A673 (cell line): ENCODE measurements at places on chromosomes 4 and X.

DNA sequence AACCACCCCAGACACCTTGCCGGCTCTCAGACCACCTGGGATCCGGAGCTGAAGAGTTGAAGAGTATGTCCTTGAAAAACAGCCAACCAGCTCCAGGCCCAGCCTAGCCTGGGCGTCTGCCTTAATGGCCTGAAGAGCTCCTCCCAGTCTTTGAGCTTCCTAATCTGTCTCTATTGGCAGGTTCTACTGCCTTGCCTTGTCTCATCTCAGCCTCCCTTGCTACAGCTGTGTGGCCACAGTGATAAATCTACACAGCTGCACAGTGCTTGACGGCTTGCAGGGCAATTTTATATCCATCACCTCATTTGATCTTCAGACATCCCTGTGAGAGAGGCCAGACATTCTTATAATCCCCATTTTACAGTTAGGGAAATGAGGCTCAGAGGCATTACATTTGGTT lies 19.9 kb downstream of the AWAT2 start:
- DNase-seq, result peak; percentile 7

DNA sequence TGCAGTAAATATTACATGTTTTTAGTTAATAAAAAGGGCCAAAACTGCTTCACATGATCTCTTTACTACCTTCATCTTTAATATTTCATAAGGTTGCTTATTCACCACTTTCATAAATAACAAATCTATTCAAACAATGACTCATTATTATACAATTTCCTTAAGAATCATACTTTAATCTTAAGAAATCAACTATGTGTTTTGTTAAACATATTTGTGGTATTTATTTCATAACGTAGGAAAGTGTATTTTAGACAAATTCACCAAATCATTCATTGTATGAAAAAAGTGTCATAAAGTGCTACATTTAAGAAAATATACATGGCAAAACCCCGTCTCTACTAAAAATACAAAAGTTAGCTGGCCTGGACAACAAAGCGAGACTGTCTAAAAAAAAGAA lies 150.5 kb upstream of the RXFP1 start:
- DNase-seq, result no peak

GRCh38 chr4:6444582-6444981 lies 27.8 kb downstream of the PPP2R2C start:
- no peak for DNase-seq

- no peak for DNase-seq
Measured at GRCh38 chr4:55086578-55086977, 38.8 kb downstream of the KDR start.

GRCh38 chrX:2272337-2272736 lies 228.4 kb downstream of the DHRSX start:
- no peak for DNase-seq

DNA sequence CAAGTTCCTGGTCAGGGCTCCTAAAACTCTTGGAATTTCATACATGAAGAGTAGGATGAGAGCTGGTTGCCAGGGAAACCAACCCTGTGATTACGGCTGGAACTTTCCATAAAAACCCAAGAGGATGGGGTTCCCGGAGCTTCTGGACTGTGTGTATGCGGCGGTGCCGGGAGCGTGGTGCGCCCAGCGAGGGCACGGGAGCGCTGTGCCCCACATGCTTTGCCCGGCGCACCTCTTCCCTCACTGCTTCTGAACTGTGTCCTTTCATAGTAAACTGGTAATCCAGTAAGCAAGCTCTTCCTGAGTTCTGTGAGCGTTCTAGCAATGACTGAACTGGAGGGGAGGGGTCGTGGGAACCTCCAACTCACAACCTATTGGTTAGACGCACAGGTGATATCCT lies 152.6 kb downstream of the AFAP1 start:
- no peak for DNase-seq

DNA sequence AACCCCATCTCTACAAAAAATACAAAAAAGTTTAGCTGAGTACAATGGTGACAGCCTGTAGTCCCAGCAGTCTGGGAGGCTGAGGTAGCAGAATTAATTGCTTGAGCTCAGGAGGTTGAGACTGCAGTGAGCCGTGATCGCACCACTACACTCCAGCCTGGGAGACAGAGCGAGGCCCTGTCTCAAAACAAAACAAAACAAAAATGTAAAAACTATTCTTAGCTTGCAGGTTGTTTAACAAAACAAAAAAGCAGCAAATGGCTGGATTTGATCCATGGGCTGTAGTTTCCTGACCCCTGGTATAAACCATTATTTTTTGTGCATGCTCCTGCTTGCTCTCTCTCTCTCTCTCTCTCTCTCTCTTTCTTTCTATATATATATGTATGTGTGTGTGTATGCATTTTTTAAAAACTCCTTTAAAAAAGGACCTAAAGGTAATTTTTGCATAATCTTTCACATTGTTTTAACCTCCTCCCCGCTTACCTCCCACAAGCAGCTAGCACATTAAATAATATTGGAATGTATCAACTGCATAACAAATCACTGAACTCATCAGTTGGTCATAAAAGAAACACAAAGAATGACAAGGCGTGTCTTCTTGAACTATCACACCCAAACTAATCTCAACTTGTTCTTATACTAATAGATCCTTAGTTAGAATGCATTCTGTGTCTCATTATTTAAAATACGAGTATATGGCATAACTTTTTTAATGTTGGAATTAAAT lies 4.8 kb downstream of the AREG start:
- no peak for DNase-seq

- DNase-seq, result peak; percentile 42
Measured at GRCh38 chr4:112170451-112170993, 25.3 kb downstream of the FAM241A start.

DNA sequence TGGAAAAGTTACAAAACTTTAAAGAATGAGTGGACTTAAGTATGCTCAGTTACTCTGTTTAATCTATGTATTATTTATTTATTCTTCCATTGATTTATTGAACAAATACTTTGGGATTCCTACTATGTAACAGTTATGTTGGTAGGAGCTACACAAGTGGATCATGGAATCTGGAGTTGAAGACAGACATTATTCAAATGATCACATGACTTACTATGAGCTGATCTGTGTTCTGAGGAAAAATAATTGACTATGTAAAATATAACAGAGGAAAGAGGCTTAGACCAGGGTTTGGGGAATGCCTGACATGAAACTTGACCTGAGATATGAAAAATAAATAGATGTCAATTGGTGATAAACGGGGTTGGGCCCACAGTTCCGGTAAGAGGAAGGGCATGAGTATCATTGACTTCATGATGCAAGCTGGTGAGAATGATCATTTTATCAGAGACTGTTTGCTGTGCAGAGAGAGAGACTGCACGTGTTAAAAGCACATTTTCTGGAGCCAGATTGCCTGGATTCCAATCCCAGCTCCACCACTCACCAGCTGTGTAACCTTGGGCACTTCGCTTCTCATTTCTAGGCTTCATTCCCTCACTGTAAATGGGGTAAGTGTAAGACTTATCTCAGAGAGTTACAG lies 179.0 kb downstream of the SPCS3 start:
- DNase-seq, result no peak

DNA sequence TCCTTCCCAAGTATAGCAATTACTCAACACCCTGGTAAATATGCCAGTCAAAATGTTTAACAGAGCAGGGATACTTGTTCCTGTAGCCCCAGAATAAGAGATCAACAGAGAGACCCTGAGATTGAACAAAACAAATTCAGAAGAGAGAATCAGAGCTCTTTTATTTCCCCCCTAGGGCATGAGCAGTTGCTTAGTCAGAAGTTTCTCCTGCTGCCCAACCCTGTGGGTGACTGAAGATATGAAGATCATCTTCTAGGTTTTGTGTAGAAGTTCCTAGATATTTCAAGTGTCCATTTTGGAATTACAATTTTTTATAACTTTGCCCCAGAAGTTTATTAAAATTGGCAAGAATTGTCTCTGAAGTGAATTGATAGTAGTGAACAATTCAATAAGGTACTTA lies 59.1 kb upstream of the RXFP1 start:
- DNase-seq, result no peak

DNA sequence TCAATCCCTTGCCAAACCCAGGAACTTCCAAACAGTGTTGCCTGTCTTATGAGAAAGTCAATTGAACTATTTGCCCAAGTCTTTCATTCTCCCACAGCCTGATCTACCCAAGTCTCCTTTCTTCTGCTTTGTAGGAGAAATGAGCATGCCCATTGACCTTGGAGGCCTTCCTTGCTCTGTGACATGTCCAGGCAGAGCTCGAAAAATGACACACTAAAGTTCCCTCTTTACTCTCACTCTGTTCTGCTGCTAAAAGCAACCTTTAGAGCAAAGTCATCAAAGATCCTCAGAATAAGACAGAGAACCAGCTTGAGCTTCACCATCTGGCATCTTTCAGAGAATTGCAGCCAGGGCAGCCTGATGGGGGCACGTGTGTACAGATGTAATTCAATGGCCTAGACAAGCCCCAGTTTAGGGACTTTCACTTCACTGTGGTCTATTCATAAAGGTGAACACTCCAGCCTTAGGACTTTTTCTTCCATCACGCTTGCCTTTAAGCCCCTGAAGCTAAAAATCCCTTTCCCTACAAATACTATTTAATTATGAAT lies 136.4 kb downstream of the AMELX start:
- no peak for DNase-seq

- no peak for DNase-seq
Measured at GRCh38 chr4:180380733-180381132, 1862.5 kb upstream of the TENM3 start.

DNA sequence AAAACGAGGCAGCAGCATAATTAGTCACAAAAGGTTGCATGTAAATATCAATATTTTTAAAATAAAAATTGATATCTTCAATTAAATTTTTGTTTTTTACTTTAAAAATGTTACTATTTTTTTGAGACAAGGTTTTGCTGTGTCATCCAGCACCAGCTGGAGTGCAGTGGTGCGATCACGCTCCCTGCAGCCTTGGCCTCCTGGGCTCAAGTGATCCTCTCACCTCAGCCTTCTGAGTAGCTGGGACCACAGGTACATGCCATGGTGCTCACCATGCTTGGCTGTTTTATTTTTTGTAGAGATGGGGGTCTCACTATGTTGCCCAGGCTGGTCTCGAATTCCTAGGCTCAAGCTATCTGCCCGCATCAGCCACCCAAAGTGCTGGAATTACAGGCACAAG lies 96.8 kb upstream of the FRAS1 start:
- DNase-seq, result no peak

DNA sequence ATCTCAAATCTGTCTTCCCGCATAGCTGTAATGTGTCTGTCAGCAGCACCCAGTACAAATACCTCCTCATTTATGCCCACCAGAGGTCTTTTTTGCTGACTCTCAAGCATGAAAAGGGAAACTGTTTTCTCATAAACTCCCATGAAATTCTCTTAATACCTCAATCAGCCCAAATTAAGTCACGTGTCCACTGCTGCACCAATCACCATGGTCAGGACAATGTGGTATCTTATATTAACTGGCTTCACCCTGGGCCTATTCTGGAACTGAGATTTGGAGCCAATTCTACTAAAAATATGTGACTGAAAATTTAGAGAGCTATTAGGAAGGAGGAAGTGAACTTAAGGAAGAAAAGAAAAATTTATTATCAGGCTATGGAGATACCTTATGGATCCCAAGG lies 58.4 kb downstream of the IL21 start:
- DNase-seq, result no peak

GRCh38 chr4:21733894-21734630 lies 214.5 kb downstream of the KCNIP4 start:
- no peak for DNase-seq

DNA sequence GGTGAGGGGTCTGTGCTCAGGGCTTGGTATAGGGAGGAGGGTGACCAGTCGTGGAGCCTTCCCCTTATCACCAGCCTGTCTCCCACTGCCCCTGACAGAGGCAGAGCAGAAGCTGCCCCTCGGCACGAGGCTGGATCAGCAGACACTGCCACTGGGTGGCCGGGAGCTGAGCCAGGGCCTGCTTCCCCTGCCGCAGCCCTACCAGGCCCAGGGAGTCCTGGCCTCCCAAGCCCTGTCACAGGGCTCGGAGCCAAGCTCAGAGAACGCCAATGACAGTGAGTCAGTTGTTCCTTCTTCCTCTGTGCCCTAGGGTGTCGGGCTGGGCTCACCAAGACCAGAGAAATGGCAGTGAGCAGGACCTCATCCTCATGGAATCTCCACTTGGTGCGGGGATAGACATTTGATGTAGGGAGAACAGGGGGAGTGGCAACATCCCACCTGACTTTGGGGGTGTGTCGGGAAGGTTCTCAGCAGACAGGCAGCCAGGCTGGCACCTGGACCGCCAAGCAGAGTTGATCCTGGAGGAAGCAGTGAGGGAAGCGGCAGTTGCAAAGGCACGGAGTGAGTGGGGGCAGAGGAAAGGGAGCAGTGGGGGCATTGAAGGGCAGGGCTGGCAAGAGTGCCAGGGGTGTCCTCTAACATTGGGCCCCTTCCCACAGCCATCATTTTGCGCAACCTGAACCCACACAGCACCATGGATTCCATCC lies 14.3 kb upstream of the UBA1 start:
- no peak for DNase-seq

- no peak for DNase-seq
Measured at GRCh38 chrX:20471483-20471882, 204.8 kb upstream of the RPS6KA3 start.

DNA sequence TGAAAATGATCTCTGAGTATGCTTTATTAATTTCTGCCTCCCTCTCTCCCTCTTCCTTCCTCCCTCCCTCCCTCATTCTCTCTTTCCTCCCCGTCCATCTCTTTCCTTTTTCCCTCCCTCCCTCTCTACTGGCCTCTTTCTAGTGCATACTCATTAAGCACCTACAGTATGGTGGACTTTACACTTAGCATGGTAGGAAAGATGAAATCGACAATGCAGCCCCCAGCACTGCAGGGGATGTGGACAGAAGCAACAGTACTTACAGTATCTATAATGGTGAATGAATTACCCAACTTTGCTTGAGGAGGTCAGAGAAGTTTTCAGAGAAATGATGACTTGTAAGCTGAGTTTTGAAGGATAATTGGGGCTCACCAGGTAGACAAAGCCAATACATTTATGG lies 143.8 kb upstream of the RPS6KA3 start:
- no peak for DNase-seq

DNA sequence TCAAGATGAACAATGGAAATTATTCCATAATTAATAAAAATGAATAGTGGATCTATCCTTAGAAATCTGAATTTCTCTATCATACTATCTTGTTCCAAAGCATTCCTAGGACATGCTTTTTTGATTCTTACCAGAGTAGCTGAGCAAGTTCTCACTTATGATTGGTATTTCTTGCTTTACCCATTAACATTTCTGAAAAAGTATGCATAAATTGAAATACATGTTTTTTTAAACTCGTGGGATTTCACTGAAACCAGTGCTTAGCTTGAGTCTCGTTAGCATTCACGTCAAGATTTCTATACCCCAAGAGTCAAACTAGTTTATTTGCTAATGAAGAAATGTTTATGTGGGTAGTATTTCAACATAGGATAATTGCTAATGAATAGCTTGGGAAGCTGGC lies 89.0 kb downstream of the ELOVL6 start:
- no peak for DNase-seq

DNA sequence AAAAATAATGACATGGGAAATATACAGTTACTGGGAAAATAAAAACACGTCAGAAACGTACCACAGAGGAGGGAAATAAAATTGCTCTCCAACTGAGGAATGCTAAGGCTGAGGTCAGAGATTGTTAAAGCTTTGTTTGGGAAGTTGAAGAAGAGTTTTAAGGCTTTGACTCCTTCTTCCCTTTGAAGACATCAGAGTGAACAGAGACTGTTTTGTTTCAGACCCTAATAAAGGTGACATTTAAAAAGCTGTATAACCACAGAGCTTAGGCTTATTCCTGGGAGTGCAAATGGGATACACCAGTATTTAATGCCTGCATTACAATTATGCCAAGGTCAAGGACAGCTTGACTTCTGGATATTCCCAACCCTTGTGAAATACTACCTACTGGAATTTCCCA lies 102.8 kb downstream of the TRIML1 start:
- no peak for DNase-seq

GRCh38 chrX:154126101-154126500 lies 17.9 kb upstream of the OPN1LW start:
- no peak for DNase-seq
